ENCODE measurements at places on chromosomes 6 and 20. TPM values are rescaled to one million over a fixed set of nuclear protein-coding genes. Genes with fewer than 3 reads are reported as not detected.

Gene SEL1L2
- total RNA-seq, result not detected

DNA sequence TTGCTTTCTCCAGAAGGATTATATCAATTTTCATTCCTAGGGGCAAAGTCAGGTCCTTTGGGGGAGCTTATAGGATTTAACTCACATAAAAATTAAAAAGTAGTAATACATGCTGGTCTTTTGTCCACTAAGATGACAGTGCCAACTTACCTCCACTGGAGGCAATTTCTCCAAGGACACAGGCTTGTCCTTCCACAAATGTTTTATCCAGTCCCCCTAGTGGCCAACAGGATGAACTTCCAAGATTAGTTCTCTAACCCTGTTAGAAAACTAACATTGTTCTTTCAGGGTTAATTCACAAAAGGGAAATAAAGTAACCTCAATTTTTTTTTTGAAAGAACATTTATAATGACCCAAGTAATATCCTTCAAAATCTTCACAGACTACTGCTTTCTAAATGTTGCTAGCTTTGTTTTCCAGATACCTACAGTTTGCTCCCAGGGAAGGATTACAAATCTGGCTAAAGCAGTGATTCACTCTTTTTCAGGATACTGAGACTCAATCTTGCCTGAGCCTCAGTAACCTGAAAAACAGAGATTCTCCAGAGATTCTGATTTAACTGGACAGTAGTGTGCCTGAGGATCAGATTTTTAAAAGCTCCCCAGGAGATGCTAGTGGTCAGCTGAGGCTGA lies 31.7 kb upstream of the UBR2 start:
- no peak overlapping the region for H3K4me3 ChIP-seq
- no peaks in the 10 kb centered on the region for H3K27me3 ChIP-seq
- no peaks in the 10 kb centered on the region for H3K36me3 ChIP-seq
- H3K27ac ChIP-seq, result no peak overlapping the region

- no peak for DNase-seq
- no peaks in the 10 kb centered on the region for H3K4me1 ChIP-seq
- no peak overlapping the region for H3K27ac ChIP-seq
- H3K36me3 ChIP-seq, result no peaks in the 10 kb centered on the region
Observed at GRCh38 chr20:5433352-5433751, 116.6 kb upstream of the PROKR2 start.

DNA sequence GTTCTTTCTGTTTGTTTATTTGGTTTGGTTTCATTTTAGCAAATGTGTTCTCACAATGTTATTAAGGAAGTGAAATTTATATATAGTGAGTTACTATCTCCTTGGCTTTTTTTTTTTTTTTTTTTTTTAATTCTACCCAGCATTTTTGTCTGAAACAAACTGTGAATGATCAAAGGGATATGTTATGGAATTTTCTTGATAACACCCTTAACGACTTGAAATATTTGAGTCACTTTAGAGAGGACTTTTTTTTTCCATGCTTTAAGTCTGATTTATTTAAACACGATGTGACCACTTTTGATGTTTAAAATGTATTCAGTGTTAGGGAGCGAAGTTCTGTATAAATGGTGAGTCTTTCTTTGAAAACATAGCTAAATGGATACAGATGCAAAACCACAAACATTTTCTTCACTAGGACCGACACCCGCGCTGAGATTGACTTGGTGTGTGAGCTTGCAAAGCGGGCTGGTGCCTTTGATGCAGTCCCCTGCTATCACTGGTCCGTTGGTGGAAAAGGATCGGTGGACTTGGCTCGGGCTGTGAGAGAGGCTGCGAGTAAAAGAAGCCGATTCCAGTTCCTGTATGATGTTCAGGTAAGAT lies 149.7 kb downstream of the MTHFD1L start:
- H3K27ac ChIP-seq, result no peak overlapping the region
- no peak for DNase-seq
- H3K36me3 ChIP-seq, result peaks cover 4% of the 10 kb centered on the region
- H3K27me3 ChIP-seq, result no peaks in the 10 kb centered on the region
